ENCODE measurements at places on chromosomes 12 and 14. TPM values are rescaled to one million over a fixed set of nuclear protein-coding genes. Genes with fewer than 3 reads are reported as not detected.

GRCh38 chr14:102620413-102620812 is 28.0 kb downstream of the RCOR1 start:
- no peak overlapping the region for H3K27ac ChIP-seq
- H3K4me3 ChIP-seq, result no peak overlapping the region
- no peaks in the 10 kb centered on the region for H3K27me3 ChIP-seq
- no peaks in the 10 kb centered on the region for H3K36me3 ChIP-seq
- peaks cover 4% of the 10 kb centered on the region for H3K4me1 ChIP-seq

DNA sequence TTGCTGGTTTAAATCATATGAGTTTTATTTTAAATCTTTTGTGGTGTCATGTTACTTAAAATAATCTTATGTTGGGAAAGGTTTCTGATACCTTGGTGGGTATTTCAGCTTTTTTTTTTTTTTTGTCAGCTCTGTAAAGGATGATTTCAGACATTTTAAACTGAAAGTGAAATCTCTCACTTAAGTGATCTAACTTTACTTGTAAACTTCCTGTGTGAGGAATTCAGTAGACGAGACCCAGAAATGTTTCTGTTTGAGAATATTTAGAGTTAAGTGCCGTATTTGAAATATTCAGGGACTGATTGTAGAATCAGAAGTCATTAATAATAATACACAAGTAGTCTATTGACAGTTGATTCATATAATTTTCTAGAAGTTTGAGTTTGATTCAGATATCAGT is 37.8 kb downstream of the PROX2 start:
- DNase-seq, result no peak
- no peak overlapping the region for H3K4me3 ChIP-seq
- H3K4me1 ChIP-seq, result no peaks in the 10 kb centered on the region
- peak overlapping the region; percentile 9 for H3K27ac ChIP-seq
- H3K36me3 ChIP-seq, result no peaks in the 10 kb centered on the region
- no peaks in the 10 kb centered on the region for H3K27me3 ChIP-seq

GRCh38 chr12:125142601-125143000 is 77.4 kb downstream of the AACS start:
- H3K4me3 ChIP-seq, result no peak overlapping the region
- DNase-seq, result no peak
- H3K27me3 ChIP-seq, result no peaks in the 10 kb centered on the region
- H3K36me3 ChIP-seq, result no peaks in the 10 kb centered on the region

The OAS1 gene
- 80.4 TPM for total RNA-seq

- H3K27me3 ChIP-seq, result no peaks in the 10 kb centered on the region
- H3K4me1 ChIP-seq, result peaks cover 6% of the 10 kb centered on the region
- H3K36me3 ChIP-seq, result no peaks in the 10 kb centered on the region
- H3K4me3 ChIP-seq, result no peak overlapping the region
- no peak overlapping the region for H3K27ac ChIP-seq
These were observed 134.9 kb downstream of the SLC5A8 start for GRCh38 chr12:101074940-101075680.

The RDH5 gene
- 74.4 TPM for total RNA-seq

GRCh38 chr14:48805315-48805714 is 780.9 kb downstream of the RPS29 start:
- no peaks in the 10 kb centered on the region for H3K27me3 ChIP-seq
- no peak overlapping the region for H3K4me3 ChIP-seq
- no peaks in the 10 kb centered on the region for H3K36me3 ChIP-seq
- DNase-seq, result no peak

- H3K27ac ChIP-seq, result no peak overlapping the region
- H3K4me3 ChIP-seq, result no peak overlapping the region
- no peaks in the 10 kb centered on the region for H3K36me3 ChIP-seq
- DNase-seq, result no peak
- H3K4me1 ChIP-seq, result no peaks in the 10 kb centered on the region
These were observed 12.1 kb downstream of the SPX start for GRCh38 chr12:21538061-21538653.

- no peak overlapping the region for H3K4me3 ChIP-seq
- peak overlapping the region; percentile 71 for H3K27ac ChIP-seq
- H3K4me1 ChIP-seq, result peaks cover 23% of the 10 kb centered on the region
- no peaks in the 10 kb centered on the region for H3K36me3 ChIP-seq
These were observed 7.4 kb upstream of the AMIGO2 start for GRCh38 chr12:47087088-47087688.

DNA sequence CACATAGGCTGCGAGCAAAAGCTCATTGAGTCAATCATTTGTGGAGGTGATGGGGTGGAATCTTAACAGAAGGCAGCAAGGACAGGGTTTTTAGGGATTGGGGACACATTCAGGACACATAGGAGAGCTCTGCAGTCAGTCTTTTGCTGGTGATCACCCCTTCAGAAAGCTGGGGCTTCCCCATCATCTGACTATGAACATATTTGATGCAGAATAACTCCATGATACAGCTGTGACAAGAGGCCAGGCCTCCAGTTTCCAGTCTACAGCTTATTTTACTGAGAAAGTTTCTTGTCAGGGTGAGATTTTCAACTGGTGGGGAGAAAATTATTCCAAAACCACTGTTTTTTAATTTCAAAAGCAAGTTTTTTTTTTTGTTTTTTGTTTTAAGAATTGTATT is 134.2 kb downstream of the TMEM30B start:
- no peak overlapping the region for H3K27ac ChIP-seq
- H3K36me3 ChIP-seq, result no peaks in the 10 kb centered on the region
- no peak for DNase-seq
- H3K27me3 ChIP-seq, result no peaks in the 10 kb centered on the region
- H3K4me3 ChIP-seq, result no peak overlapping the region

- H3K4me1 ChIP-seq, result no peaks in the 10 kb centered on the region
- no peaks in the 10 kb centered on the region for H3K36me3 ChIP-seq
- H3K27ac ChIP-seq, result no peak overlapping the region
- no peak for DNase-seq
- H3K4me3 ChIP-seq, result no peak overlapping the region
These were observed 43.1 kb downstream of the CEP83 start for GRCh38 chr12:94416613-94417012.

The PIWIL1 gene
- 0.55 TPM for total RNA-seq

DNA sequence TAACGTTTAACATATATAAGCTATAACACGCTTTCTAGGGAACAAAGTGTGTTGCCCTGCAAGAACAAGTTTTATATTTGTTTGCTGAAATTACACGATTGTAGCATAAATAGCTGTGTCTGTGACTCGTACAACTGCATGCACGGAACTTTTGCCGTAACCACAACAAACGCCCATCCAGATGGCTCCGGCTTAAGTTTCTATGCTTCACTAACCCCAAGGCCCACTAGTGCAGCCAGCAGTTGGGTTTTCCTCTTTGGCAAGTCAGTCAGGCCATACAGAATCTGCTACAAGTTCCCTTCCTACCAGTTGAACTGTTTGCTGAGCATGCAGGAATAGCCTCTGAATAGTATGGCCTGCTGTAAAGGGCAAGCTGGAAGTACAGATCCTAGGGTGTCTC is 12.1 kb downstream of the CSRP2 start:
- no peak overlapping the region for H3K4me3 ChIP-seq
- DNase-seq, result no peak
- H3K27ac ChIP-seq, result peak overlapping the region; percentile 19
- no peaks in the 10 kb centered on the region for H3K4me1 ChIP-seq
- no peaks in the 10 kb centered on the region for H3K36me3 ChIP-seq

DNA sequence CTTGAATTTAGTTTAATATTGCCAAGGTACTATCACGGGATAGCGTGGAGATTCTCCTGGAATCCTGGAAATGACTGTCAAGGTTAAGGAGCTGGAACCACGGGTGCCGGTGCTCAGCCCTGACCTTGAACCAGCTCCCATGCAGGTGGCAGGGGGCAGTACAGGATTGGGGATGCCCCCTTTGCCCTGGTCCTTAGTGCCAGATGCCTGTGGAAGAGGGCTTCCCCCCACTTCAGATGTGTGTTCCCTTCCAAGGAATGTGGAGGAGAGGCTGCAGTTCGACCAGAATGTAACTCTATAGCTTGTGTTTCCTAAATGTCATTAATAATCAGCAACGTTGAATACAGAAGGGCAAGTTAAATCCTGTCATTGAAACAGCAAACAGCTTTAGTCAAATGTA is 258.9 kb downstream of the VRK1 start:
- no peaks in the 10 kb centered on the region for H3K27me3 ChIP-seq
- no peak overlapping the region for H3K4me3 ChIP-seq
- no peak for DNase-seq
- no peak overlapping the region for H3K27ac ChIP-seq
- no peaks in the 10 kb centered on the region for H3K36me3 ChIP-seq

- DNase-seq, result no peak
- no peaks in the 10 kb centered on the region for H3K36me3 ChIP-seq
- no peaks in the 10 kb centered on the region for H3K27me3 ChIP-seq
- H3K4me1 ChIP-seq, result no peaks in the 10 kb centered on the region
- H3K4me3 ChIP-seq, result no peak overlapping the region
These were observed 13.3 kb downstream of the LLPH start for GRCh38 chr12:66117242-66117641.

The NPFF gene
- not detected for total RNA-seq

The HOXC9 gene
- not detected for total RNA-seq

The FGF6 gene
- total RNA-seq, result not detected

The PRPF39 gene
- total RNA-seq, result 13.5 TPM

DNA sequence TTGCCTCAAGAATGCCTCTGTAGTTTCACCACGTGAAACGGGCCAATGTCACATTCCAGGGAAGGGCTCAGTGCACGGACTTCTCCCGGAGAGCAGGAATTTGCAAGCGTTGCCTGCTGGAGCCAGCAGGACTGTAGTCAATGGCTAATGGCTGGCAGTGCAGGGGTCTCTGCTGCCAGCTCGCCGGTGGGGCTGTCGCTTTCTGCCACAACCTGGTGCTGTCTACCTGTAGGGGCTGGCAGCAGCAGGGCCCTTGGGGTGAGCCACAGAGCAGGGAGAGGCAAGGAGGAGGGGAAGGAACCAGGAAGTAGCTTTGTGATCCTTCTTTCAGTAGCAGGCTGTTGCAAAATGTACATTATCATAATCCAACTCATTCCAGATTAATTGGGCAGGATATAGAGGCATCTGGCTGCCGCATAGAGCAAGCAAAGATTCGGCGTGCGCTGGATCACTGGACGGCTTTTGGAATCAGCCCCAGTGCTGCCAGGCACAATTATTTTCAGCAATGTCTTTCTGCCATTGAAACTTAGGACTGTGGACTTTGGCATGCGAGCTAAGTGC is 114.1 kb downstream of the PAPOLA start:
- DNase-seq, result no peak
- H3K4me3 ChIP-seq, result no peak overlapping the region
- no peak overlapping the region for H3K27ac ChIP-seq
- no peaks in the 10 kb centered on the region for H3K27me3 ChIP-seq
- no peaks in the 10 kb centered on the region for H3K36me3 ChIP-seq

DNA sequence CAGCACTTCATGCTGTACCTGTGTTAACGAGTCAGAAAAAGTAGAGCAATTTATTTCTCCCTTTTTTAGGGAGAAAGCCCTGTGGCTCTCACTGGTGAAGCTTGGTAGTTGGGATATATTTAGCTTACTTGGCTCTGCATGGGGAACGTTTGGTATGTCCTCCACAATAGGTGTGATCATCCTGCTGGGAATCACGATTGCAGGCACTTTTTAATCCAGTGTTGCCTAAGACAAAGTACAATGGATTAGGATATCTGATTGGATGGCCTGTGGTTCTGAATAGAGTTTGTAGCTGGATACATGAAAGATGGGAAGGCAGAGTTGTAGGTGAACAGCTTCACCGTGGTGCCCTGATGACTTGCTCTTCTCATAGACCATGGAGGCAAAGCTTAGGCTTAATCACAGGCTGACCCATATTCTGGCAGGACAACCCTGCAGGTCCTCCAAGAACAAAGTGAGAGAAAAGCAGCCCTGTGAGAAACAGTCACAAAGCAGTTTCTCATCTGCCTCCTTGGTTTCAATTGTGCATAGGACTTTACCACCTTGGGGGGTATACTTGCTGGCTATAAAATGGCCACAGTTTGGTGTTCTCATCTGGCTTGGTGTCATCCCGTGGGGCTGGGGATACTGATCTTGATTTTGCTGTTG is 7.5 kb downstream of the RESF1 start:
- no peak overlapping the region for H3K4me3 ChIP-seq
- peaks cover 27% of the 10 kb centered on the region for H3K4me1 ChIP-seq
- H3K36me3 ChIP-seq, result no peaks in the 10 kb centered on the region
- DNase-seq, result no peak

DNA sequence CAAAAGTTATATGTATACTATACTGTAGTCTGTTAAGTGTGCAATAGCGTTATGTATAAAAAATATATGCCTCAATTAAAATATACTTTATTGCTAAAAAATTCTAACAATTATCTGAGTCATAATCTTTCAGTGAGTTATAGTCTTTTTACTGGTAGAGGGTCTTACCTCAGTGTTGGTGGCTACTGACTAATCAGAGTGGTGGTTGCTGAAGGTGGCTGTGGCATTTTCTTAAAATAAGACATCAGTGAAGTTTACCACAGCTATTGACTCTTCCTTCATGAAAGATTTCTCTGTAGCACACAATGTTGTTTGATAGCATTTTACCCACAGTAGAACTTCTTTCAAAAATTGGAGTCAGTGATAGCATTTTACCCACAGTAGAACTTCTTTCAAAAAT is 23.4 kb downstream of the POLR3B start:
- peaks cover 15% of the 10 kb centered on the region for H3K36me3 ChIP-seq
- H3K4me1 ChIP-seq, result no peaks in the 10 kb centered on the region
- no peak for DNase-seq
- H3K27ac ChIP-seq, result no peak overlapping the region
- no peaks in the 10 kb centered on the region for H3K27me3 ChIP-seq
- no peak overlapping the region for H3K4me3 ChIP-seq

- DNase-seq, result no peak
- no peak overlapping the region for H3K4me3 ChIP-seq
- no peaks in the 10 kb centered on the region for H3K36me3 ChIP-seq
- peaks cover 50% of the 10 kb centered on the region for H3K4me1 ChIP-seq
- H3K27ac ChIP-seq, result no peak overlapping the region
- no peaks in the 10 kb centered on the region for H3K27me3 ChIP-seq
These were observed 13.5 kb downstream of the PAPOLA start for GRCh38 chr14:96515731-96516130.

GRCh38 chr12:77102123-77102522 is 36.8 kb upstream of the E2F7 start:
- no peak for DNase-seq
- H3K4me1 ChIP-seq, result no peaks in the 10 kb centered on the region
- H3K4me3 ChIP-seq, result no peak overlapping the region
- H3K36me3 ChIP-seq, result no peaks in the 10 kb centered on the region
- H3K27ac ChIP-seq, result no peak overlapping the region

The SELPLG gene
- 5.1 TPM for total RNA-seq

The RITA1 gene
- 41.5 TPM for total RNA-seq

The AMHR2 gene
- not detected for total RNA-seq

Data from transverse colon (tissue), 4 donors.